Suprapubic skin (tissue), 4 donors: ENCODE measurements at places on chromosomes 1 and 21.

DNA sequence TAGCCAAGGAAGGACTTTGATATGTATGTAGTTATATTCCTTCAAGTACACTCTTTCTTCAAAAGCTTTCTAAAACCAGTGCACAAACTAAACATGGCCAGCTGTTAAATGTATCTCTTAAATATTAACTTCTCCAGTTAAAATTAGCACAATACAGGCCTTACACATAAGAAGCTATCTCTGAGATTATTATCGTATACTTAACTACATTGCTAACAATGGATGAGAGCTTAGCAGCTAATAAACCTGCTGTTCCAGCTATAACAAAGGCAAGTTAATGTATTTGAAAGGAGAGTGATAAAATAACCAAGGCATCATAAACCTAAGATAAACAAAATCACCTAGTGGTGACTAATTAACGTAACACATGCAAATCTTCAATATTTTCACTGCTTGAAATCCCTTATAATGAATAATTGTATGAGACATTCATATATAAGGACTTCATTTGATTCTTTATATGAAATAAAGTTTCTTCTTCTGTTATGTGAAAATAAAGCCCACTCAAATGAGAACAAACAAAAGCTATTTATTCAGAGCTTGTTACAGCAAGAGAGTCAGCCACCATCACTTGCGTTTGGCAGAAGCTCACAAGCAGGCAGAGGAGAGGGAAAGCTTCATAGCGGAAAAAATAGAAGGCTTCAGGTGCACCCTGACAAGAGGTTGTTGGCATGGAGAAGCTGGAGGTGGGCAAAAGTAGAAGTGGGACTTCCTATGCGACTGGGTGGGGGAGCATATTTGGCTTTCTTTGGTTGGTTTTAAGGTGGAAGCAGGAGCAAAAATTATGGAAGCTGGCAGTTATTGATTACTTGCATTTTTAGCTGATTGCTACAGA lies 274.1 kb upstream of the CHRM3 start:
- H3K4me3 ChIP-seq = no peak overlapping the region
- no peaks in the 10 kb centered on the region for H3K4me1 ChIP-seq
- no peaks in the 10 kb centered on the region for H3K36me3 ChIP-seq
- no peak overlapping the region for H3K27ac ChIP-seq
- DNase-seq = no peak

DNA sequence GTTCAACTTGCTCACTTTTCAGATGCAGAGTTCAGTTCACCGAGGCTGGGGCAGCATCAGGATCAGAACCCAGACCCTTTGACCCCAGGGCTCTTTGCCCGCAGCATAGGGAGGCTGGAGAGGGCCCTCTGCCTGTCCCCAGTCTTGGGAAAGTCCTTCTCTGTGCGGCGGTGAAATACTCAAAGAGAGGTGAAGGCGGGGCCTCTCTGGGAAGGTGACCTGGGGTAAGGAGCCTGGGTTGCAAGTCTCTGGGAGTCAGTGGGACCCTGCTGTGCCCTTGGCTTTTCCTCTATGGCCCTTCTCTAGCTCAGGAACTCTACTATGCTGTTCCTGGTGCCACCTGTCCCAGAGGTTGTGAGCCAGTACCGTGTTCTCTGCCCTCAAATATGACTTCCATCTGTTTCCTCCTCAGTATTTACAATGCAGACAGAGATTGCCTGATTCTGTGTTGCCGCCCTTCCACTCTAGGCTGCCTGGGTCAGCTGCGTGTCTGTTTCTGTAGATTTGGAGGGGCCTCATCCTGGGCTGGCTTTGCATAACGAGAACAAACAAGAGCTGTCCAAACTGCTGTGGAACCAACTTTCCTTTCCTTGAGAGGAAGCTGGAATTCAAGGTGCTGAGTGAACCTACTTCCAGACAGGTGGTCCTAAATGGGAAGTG lies 18.7 kb upstream of the ZBTB21 start:
- peak; percentile 69 for DNase-seq
- no peaks in the 10 kb centered on the region for H3K27me3 ChIP-seq
- H3K4me1 ChIP-seq = peaks cover 12% of the 10 kb centered on the region
- H3K36me3 ChIP-seq = no peaks in the 10 kb centered on the region
- no peak overlapping the region for H3K27ac ChIP-seq

- H3K4me3 ChIP-seq = no peak overlapping the region
- no peaks in the 10 kb centered on the region for H3K27me3 ChIP-seq
- H3K4me1 ChIP-seq = peaks cover 4% of the 10 kb centered on the region
- no peak for DNase-seq
- no peaks in the 10 kb centered on the region for H3K36me3 ChIP-seq
- H3K27ac ChIP-seq = no peak overlapping the region
Observed at GRCh38 chr1:98388441-98388840, 273.1 kb upstream of the SNX7 start.

GRCh38 chr1:201537891-201538611 lies 876 bp upstream of the NAV1 start:
- no peak for DNase-seq
- peak overlapping the region; percentile 78 for H3K4me3 ChIP-seq
- H3K27ac ChIP-seq = peak overlapping the region; percentile 88
- H3K4me1 ChIP-seq = peaks cover 79% of the 10 kb centered on the region
- H3K36me3 ChIP-seq = no peaks in the 10 kb centered on the region

GRCh38 chr1:235866913-235867845 lies 473 bp upstream of the LYST start:
- DNase-seq = peak; percentile 97
- H3K36me3 ChIP-seq = no peaks in the 10 kb centered on the region
- H3K27me3 ChIP-seq = no peaks in the 10 kb centered on the region

GRCh38 chr1:2553871-2554620 lies 2.1 kb upstream of the TNFRSF14 start:
- H3K4me1 ChIP-seq = peaks cover 53% of the 10 kb centered on the region
- no peak overlapping the region for H3K27ac ChIP-seq

DNA sequence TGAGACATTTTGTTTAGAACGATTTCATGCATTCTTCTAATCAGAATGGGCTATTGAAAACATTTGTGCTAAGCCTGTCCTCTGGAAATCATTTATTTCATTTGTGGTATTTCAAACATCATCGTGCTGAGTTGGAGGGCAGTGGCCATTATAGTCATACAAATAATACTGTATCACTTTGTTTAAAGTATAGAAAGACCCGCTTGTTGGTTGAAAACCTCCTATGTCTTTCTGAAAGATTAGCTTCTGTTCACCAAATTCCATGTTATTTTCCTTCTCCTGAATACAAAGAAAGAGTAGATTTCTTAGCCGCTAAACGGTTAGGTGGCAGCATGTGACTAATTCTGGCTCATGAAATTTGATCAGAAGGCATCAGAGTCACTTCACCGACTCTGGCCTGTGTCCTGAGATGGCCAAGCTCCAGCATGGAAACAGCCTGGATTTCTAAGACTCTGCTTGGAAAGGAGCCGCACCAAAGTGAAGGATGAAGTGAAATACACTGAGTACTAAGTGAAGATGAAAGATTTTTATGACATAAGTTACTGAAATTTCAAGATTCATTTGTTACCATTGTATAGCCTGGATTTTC lies 355.1 kb downstream of the USP25 start:
- no peaks in the 10 kb centered on the region for H3K36me3 ChIP-seq
- no peak overlapping the region for H3K4me3 ChIP-seq
- no peaks in the 10 kb centered on the region for H3K27me3 ChIP-seq
- H3K4me1 ChIP-seq = no peaks in the 10 kb centered on the region

- DNase-seq = no peak
- H3K4me3 ChIP-seq = no peak overlapping the region
- H3K27ac ChIP-seq = no peak overlapping the region
- H3K36me3 ChIP-seq = no peaks in the 10 kb centered on the region
- no peaks in the 10 kb centered on the region for H3K27me3 ChIP-seq
Observed at GRCh38 chr1:245926888-245927287, 580.2 kb downstream of the SMYD3 start.

DNA sequence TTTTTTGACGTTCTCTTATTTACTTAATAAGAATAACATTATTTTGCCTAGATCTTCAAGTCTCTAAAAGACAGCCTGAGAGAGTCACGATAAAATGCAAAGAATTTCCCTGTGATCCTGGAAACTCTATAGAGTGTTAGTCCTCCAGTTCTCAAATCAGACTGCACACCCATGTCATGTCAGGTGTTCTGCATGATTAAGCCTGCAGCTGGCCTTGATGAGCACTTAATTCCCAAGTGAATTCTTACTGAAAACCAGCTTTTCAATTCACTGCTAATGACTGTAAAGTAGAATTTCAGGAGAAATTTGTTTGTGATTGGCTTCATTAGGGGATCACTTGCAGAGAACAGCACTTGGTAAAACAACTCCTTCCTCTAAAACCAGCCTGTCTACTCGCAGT lies 41.9 kb downstream of the CHML start:
- no peaks in the 10 kb centered on the region for H3K36me3 ChIP-seq
- H3K4me1 ChIP-seq = no peaks in the 10 kb centered on the region

DNA sequence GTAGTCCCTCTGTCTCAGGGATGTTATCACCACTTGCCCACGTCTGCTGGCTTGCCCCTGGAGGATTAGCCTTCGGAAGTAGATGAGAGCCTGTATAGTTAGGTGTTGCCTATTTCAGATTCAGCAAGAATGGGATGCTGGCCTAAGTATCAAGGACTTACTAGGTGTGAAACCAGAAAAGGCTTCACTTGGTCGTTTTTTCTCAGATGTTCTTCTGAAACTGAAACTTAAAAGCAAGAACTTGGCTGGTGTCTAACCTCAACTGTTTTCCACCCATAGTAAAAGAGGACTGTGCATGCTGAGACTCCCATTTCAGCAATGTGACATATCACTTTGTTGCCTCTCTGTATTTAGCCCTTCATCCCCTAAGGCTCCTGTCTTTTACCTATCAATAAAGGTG lies 67.0 kb upstream of the LRRC53 start:
- no peak overlapping the region for H3K4me3 ChIP-seq
- H3K4me1 ChIP-seq = no peaks in the 10 kb centered on the region
- no peaks in the 10 kb centered on the region for H3K27me3 ChIP-seq
- no peak overlapping the region for H3K27ac ChIP-seq
- H3K36me3 ChIP-seq = no peaks in the 10 kb centered on the region

- DNase-seq = no peak
- no peaks in the 10 kb centered on the region for H3K36me3 ChIP-seq
- H3K27ac ChIP-seq = no peak overlapping the region
- no peaks in the 10 kb centered on the region for H3K4me1 ChIP-seq
Observed at GRCh38 chr1:75087278-75087677, 46.9 kb upstream of the LHX8 start.

GRCh38 chr1:13735168-13735930 lies 35.4 kb downstream of the PRDM2 start:
- H3K27ac ChIP-seq = no peak overlapping the region
- no peaks in the 10 kb centered on the region for H3K36me3 ChIP-seq
- no peak for DNase-seq
- H3K4me3 ChIP-seq = no peak overlapping the region
- peaks cover 12% of the 10 kb centered on the region for H3K4me1 ChIP-seq
- no peaks in the 10 kb centered on the region for H3K27me3 ChIP-seq

DNA sequence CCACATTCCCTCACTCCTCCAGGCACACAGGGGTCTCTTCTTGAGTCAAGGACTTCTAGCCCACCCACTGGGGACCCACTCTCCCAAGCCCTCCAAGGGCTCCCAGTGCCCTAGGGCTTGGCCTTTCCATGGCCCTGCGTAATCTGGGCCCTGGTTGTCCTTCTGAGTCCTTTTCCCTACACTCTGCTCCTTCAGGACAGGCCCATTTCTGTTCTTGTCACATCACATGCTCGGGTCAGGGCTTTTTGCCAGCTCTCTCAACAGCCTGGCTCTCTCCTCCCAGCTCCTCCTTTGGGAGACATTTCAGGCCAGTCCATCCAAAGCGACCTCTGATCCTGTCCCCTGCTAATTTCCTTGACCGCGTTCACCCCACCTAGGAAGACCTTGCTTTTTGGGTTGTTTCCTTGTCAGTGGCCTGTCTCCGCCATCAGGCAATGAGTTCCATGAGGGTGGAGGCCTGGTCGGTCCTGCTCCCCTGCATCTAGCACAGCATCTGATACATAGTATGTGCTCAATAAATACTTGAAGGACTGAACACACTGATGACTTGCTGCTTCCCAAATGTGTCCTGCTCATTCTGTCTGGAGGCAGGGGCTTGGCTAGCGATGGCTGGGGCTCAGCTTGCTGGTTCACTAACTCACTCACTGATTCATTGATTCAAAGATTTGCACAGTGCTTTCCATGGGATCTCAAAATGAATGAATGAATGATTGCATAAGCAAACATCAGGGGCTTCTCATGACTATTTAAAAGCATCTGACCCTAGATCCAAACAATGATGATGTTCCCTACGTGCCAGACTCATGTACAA lies 44.8 kb downstream of the DHRS3 start:
- peaks cover 81% of the 10 kb centered on the region for H3K36me3 ChIP-seq
- H3K27me3 ChIP-seq = no peaks in the 10 kb centered on the region
- H3K4me3 ChIP-seq = no peak overlapping the region

- H3K36me3 ChIP-seq = no peaks in the 10 kb centered on the region
- DNase-seq = no peak
- H3K4me1 ChIP-seq = no peaks in the 10 kb centered on the region
- no peak overlapping the region for H3K27ac ChIP-seq
Observed at GRCh38 chr1:105934806-105935205, 1121.7 kb upstream of the PRMT6 start.

- H3K36me3 ChIP-seq = no peaks in the 10 kb centered on the region
- no peak overlapping the region for H3K4me3 ChIP-seq
- H3K27ac ChIP-seq = no peak overlapping the region
Observed at GRCh38 chr1:166900987-166901386, 24.9 kb upstream of the TADA1 start.

DNA sequence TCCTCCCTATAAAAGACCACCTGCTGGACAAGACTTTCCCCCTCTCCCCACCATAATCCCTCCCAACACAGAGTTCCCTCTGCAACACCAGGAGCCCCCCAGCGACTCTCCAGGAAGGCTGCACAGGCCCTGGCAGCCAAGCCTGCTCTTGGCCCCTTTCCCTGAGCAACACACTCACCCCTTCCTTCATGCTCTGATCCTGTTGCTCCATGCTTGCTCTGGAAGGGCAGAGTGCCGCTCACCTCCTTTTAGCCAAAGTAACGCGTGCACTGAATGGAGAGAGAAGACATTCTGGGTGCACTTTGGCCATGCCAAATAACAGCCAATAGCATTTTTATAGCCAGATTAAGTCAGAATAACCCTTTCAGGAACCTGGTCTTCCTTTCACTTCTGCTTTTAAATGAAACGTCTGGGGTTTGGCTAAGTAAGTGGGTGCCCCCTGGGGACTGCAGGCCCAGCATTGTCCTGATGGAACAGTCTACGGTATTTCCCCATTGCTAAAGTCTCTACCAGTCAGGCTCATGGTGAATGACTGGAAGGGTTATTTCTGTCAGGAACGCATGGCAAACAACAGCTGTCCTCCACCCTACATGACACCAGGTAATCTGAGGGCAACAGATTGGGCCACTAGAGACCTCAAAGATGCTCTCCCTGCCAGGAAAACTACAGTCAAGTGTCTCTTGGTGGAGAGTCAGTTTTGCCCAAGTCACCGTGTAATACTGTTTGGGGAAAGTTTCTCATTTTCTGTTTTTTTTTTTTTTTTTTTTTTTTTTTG lies at the start of gene SLC2A5:
Gene SLC2A5 (minus strand): TSS at position 310 of the 775 bp plus-strand sequence. CDS start 99 bp downstream, at position 211.
- peak within 1 kb of the TSS; percentile 53 for H3K27ac ChIP-seq
- H3K36me3 ChIP-seq = no peaks in the 10 kb centered on the region
- H3K27me3 ChIP-seq = no peaks in the 10 kb centered on the region
- H3K4me1 ChIP-seq = peaks cover 39% of the 10 kb centered on the region
- peak within 1 kb of the TSS; percentile 24 for H3K4me3 ChIP-seq
